ENCODE measurements at places on chromosomes 1 and 21.

- DNase-seq = no peak
Measured at GRCh38 chr1:198806861-198807260, 168.0 kb downstream of the PTPRC start.

GRCh38 chr1:167057241-167057688, 32.9 kb downstream of the GPA33 start:
- DNase-seq = peak; percentile 89

DNA sequence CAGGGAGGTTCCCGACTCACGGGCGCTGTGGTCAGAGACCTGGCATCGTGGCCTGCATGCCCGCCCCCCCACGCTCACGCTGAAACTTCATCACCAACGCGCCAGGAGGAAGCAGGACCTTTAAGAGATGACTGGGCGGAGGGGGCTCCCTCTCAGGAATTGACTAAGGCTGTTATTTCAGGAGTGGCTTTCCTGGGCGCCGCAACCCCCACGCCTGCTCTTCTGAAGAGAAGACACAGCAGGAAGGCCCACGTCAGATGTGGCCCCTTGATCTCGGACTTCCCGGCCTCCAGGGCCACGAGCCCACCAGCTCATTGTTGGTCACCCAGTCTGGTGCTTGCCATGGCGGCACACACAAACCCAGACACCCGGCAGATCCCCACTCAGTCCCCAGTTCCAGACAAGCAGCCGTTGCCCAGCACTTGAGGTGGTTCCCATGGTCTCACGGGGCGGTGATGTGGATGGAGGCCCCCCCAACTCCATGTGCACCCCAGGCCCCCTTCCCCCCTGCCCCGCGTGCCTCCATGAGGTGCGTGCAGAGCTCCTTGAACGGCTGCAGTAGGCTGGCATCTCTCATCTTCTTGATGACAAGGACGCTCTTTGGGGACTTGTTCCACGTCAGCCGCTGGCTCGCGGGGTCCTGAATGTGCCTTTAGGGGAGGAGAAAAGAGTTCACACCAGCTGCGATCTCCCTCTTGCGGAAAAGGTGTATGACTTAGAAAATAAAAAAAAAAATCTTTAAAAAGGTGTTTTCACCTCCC, 21.4 kb downstream of the NADK start:
- DNase-seq = no peak

DNA sequence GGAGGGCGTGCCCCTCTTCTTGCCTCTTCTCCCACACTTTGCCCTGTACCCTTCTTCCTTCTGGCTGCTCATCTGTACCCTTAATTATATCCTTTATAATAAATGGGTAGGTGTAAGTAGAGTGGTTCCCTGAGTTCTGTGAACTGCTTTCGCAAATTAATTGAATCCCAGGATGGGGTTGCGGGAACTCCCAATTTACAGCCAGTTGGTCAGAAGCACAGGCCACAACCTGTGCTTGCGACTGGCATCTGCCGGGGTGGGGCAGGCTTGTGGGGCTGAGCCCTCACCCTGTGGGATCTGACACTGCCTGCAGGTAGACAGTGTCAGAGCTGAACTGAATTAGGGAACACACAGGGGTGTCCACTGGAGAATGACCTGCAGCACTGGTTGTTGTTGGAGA, 244.9 kb downstream of the KCNJ6 start:
- DNase-seq = no peak

- DNase-seq = no peak
Measured at GRCh38 chr1:219963432-219963831, 35.1 kb upstream of the SLC30A10 start.

DNA sequence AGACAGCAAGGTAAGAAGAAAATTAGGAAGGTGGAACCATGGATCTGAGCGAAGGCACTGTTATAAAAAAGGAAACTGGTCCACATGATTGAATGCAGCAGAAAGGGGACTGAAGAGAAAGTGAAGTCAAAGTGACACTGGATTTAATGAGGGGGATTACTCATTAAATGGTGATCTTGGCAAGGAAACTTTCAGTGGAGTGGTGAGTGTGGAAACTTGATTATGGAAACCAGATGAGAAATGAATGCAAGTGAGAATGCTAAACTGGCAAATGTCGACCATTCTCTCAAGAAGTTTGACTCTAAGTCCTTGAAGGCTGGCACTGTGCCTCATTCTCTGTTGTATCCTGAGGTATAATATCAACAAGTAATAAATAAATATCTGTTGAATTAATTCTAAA, 23.3 kb downstream of the COLGALT2 start:
- DNase-seq = no peak

DNA sequence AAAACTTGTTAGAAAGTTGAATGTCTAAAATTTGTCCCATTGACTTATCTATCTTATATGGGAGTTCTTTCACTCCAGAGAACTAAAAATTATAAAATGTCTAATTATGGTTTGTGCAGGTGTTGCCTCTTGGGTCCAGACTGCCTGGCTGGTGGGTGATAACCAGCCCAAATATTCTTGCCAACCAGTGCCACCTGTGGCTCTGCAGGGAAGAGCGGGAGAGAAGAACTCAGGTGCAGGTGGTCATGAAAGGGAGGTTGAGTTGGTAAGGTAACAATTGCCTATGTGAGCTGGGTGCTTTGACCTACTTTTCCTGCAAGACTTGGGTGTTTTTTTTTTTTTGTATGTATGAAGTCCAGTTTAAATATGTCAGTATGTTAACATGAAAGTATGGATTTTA, 10.2 kb downstream of the RPS6KC1 start:
- no peak for DNase-seq

DNA sequence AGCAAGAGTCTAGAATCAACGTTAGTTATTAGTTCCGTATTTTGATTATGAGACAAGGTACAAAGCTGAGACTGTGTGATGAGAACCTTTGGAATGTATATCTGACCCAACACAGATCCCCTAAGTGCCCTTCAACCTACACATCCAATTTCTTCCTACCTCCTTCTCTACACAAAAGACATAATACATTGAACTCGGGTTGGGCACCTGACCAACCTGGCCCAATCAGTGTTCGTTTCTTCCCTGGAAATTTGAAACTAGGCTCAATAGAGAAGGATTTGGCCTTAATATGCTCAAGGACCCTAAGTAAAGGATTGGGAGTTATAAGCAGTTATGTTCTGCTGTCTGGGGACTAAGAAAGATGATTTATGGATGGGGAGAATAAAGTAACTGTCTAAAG, 12.1 kb downstream of the ITSN1 start:
- no peak for DNase-seq

- DNase-seq = no peak
Measured at GRCh38 chr1:117275055-117275454, 64.3 kb upstream of the VTCN1 start.

- no peak for DNase-seq
Measured at GRCh38 chr1:3369446-3370076, 84.9 kb upstream of the ARHGEF16 start.

GRCh38 chr1:159927849-159928431, 2.6 kb upstream of the TAGLN2 start:
- no peak for DNase-seq

GRCh38 chr1:22838965-22839364, 128.3 kb downstream of the EPHB2 start:
- DNase-seq = no peak

GRCh38 chr1:165894591-165894990, 67.2 kb downstream of the UCK2 start:
- DNase-seq = peak; percentile 87

DNA sequence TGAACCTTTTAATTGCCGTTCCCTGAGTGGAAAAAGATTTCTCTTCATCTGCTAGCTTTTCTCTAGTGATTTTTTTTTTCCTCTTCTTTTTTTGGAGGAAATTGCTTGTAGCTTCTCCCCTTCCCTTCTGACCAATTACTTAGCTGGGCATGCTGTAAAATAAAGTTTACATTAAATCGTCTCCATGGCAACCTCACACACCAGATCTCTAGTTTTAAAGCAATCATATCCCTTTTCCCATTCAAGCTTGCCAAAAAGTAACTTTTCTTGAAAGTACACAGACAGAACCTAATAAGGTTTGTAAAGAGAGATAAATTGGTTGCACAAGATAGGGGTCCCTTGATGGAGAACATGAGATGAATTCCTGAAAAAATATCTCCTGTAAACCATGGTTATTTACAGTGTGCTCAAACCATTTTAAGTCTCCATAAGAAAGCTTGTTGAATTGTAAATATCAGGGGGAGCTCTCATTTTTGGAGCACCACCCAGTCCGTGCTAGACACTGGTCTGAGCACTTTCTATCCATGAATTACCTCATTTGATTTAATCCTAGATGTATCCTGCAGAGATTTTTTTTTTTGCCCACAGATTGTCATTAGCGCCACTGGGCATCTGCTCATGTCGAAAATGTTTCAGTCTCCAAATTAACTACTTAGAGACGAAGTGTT, 32.6 kb upstream of the HTR1D start:
- DNase-seq = no peak

DNA sequence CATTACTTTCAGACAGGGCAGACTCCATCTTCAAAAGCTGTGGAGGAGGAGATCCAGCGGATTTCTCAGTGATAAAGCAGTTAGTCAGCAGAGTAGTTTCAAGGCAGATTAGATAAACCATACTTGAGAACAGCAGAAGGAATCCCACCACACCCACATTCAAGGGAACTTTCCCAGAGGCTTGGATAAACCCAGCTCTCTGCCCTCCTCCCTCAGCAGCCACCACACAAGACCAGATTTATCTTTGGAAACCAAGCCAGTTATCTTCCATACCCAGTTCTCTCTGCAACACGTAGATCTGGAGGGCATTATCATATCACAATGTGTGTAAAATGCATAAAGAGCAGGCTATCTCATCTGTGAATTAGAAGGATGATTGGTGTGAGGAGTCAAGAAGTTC, 40.2 kb downstream of the GFI1 start:
- no peak for DNase-seq

GRCh38 chr1:57761628-57762027, 337.8 kb upstream of the DAB1 start:
- peak; percentile 85 for DNase-seq

DNA sequence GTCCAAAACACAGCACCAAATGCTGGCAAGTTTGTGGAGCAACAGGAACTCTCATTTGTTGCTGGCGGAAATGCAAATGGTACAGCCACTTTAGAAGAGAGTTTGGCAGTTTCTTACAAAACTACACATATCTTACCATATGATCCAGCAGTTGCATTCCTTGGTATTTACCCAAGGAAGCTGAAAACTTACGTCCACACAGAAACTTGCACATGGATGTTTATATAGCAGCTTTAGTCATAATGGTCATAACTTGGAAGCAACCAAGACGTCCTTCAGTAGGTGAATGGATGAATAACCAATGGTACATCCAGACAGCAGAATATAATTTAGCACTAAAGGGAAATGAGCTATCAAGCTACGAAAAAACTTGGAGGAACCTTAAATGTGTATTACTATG, 66.4 kb downstream of the MARK1 start:
- DNase-seq = no peak

DNA sequence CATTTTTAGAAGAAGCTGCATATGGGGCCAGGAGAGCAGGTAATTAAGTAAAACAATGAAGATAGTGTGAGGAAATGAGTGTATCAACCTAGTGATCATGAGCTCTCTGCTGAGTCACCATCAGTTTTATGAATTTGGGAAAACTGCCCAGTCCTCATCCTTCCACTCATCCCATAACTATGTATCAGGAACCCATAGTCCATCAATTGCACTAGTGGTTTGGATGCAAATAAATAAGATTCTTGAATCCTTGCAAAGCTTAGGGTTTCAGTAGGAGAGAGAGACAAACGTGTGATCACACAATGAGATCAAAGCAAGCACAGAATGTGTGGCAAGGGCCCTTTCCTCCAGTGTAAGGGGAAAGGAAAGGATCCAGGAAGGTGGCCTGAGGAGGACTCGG, 145.6 kb downstream of the ZZZ3 start:
- DNase-seq = no peak

DNA sequence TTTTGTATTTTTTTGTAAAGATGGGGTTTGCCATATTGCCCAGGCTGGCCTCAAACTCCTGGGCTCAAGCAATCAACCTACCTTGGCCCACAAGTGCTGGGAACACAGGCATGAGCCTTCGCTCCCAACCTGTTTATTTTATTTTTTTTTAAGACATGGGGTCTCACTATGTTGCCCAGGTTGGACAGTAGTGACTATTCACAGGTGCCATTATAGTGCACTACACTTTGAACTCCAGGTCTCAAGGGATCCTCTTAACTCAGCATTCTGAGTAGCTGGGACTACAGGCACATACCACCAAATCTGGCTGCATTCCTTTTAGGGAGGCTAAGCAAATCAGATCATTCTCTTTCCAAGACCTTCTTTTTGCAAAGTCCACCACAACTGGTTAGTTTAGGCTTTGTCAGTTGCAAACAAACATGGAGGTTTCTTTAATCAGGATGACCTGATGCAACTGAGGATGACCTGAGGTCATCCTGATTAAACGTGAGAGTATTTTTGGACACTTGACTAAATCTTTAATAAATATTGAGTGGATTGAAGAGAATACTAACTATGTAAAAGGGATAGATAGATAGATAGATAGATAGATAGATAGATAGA, 30.0 kb upstream of the RALGPS2 start:
- no peak for DNase-seq

DNA sequence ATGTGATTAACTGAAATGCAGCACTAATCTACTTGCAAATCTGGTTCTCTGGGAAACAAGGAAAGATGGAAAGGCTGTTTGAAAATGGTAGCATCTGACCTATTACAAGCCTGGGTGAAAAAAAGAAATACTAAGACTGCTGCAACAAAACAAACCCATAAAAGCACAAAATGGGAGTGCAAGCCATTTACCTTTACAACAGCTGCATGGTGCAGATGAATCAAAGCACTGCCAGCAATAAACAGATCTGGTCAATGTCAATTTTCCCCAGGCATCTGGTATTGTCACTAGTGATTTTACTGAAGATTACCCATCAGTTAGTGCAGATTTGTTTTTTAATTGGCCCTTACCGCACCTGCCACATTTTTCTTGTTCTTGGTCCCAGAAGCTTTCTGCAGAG, 1341.7 kb downstream of the PLA2G4A start:
- DNase-seq = no peak

- no peak for DNase-seq
Measured at GRCh38 chr1:206445116-206445515, 25.2 kb upstream of the IKBKE start.

DNA sequence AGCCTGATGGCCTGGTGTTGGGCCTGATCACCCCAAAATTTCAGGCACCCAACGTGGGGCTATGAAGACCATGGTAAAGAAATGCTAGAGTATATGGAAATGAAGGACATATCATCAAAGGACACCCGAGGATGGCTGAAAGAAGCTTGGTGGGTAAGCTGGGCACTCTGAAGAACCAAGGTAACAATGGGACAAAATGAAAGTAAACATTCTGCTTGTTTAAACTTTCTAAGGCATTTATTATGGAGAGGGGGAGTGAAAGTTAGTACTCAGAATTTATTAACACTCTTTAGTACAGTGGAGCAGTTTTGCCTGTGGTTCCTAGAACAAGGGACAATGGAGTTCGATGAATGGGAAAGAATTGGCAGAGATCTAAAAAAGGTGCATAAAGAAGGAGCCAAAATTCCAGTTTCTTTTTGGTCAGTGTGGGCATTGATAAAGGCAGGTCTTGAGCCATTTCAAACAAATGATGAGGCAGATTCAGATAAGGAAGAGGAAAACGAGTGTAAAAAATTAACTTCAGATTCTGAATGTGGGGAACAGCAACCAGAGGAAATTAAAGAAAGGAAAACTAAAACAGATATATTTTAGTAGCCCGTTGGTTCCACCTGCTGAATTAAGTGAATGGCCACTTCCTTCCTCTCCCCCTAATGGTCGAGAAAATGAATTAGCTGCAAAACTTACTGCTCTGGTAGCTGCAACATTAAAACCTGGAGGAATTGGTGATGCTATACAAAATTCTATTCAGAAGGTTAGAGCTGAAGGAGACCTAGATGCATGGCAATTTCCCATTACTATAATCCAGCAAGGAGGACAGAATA, 8.4 kb upstream of the PM20D1 start:
- DNase-seq = no peak

- no peak for DNase-seq
Measured at GRCh38 chr1:227795732-227796131, 19.7 kb upstream of the PRSS38 start.
